Renal cortical epithelial cell (primary cell): ENCODE measurements at places on chromosomes 6 and 20.

GRCh38 chr20:15113144-15113773 lies 775.8 kb upstream of the FLRT3 start:
- DNase-seq: no peak

- no peak for DNase-seq
Observed at GRCh38 chr6:120935016-120935415, 399.3 kb downstream of the TBC1D32 start.

DNA sequence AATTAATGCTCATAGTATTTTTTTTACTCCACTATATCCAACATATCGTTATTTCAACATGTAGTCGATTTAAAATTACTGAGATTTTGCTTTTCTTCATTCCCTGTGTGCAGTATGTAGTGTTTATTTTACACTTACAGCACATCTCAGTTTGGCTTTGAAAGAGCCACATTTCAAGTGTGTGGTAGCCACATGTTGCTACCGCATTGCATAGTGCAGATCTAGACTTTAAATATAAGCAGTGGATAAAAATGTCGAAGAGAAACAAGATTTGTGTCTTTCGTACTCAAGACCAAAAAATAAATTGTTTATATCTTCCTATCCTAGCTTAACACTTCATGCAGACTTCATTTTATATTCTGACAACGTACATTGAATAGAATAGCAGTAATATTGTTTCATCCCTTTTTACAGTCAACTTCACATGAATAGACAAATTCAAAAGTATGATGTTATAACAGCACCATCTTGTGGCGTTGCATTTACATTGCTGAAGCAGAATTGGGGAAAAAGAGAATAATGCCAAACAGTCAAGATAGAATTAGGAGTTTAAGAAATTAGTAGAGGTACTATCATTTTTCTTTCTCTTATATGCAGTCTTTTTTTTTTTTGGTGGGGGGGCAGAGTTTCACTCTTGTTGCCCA lies 29.9 kb downstream of the FBXO5 start:
- peak; percentile 46 for DNase-seq

GRCh38 chr6:410555-411395 lies 19.2 kb downstream of the IRF4 start:
- no peak for DNase-seq

GRCh38 chr20:25606094-25606695 lies 17.6 kb downstream of the NANP start:
- no peak for DNase-seq

GRCh38 chr6:151763938-151764680 lies 43.4 kb upstream of the ESR1 start:
- peak; percentile 76 for DNase-seq

- no peak for DNase-seq
Observed at GRCh38 chr6:3757241-3757641, 5.7 kb upstream of the PXDC1 start.

- DNase-seq: peak; percentile 50
Observed at GRCh38 chr20:1800777-1801176, 94.4 kb upstream of the SIRPA start.

DNA sequence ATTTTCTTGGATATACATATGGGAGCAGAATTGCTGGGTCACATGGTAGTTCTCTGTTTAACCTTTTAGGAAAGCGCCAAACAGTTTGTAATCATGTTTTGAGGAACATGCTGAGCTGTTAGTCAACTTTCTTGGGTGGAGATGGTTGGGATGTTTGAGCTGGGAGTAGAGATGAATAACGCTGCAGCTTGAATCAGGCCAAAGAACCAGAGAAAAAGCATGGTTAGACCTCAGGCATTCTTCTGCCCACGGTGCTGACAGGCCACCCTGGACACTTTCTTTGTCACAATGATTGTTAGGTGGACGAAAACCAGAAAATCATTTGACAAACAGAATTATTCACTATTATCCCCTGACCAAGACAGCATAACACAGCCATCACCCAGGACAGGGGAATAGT lies 66.8 kb downstream of the PRDM1 start:
- no peak for DNase-seq

GRCh38 chr20:48041078-48041780 lies 255.9 kb upstream of the SULF2 start:
- DNase-seq: no peak

DNA sequence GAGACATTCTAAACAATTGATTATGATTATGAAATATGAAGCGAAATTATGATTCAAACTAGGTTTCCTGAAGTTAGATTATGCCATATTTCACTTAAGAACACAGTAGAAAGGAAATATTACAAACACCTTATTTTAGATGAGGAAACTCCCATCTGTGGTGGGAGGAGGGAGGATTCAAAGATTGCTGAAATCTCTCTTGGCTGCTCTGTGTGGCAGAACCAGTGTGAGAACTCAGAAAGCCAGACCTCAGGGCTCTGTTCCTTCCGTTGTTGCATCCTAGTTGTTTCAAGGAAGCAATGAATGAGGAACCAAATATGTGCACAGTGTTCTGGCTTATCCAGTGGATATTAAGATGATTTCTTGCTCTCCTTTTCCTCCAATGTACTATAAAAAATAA lies 2.1 kb downstream of the TAAR5 start:
- no peak for DNase-seq

GRCh38 chr6:168333491-168333890 lies 13.9 kb upstream of the DACT2 start:
- DNase-seq: no peak

DNA sequence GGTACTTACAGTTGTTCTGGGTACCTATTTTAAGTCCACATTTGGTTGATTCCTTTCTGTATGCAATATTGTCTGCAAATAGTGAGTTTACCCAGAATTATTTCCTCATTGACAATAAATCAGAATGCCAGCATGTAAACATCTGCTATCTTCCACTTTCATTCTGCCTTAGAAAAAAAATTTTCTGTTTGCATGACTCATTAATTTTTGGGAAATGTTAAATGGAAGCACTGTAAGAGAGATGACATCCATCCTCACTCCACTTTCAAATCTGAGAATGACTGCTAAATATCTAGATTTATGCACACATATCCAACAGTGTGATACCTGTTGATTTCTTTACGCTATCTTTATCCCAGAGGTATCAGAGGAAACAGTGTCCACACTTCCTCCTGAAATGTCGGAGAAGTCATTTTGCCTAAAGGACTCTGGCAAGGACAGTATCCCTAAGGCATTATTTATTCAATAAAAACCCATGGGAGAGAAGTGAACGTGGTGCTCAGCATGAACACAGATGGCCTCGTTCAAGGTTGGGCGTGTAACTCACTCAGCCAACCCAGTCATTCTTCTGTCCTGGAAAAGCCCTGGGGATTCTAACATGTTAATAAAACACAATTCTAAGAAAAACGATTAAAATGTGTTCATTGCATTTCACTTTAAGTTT lies 780.9 kb downstream of the QKI start:
- no peak for DNase-seq

- peak; percentile 34 for DNase-seq
Observed at GRCh38 chr20:33732166-33732970, 572 bp downstream of the ZNF341 start.

GRCh38 chr6:111610548-111611172 lies 5.0 kb upstream of the TRAF3IP2 start:
- peak; percentile 79 for DNase-seq

- DNase-seq: no peak
Observed at GRCh38 chr6:33720998-33721397, 9.5 kb upstream of the UQCC2 start.

DNA sequence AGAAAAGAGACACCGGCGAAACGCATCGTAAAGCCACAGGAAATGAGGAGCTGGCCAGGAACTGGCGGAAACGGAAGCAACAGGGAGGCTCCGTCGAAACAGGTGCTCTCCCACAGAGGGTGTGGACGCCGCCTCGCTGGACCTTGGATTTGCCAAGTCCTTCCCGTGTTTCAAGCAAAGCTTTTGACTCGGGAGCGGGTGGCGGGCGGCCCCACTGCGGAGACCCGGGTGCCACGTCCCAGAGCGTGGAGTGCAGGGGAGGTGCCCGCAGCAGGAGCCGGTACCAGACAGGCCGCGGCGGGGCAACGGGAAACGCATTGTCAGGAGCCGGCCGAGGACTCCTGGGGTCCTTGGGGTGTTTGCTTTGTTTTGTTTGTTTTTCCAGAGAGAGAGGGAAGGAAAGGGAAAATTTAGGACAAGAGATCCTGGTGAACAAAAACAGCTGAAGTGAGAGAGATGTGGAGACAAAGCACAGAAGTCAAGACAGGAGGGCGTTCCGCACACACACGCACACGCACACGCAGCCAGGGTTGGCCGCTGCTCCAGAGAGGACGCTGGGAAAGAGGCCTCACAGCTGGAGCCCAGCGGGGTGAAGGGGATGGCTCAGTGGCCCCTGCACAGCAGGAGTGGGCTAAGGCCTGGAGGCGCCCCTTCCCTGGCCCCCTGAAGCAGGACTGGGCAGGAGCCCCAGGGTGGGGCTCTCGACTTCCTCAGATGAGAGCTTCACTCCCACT lies 50.9 kb upstream of the CHRNA4 start:
- DNase-seq: no peak

- no peak for DNase-seq
Observed at GRCh38 chr6:133456944-133457343, 215.8 kb downstream of the EYA4 start.

GRCh38 chr6:252775-253535 lies 39.3 kb upstream of the DUSP22 start:
- DNase-seq: peak; percentile 19
